MG63 (cell line): ENCODE measurements at places on chromosomes 5 and 9.

DNA sequence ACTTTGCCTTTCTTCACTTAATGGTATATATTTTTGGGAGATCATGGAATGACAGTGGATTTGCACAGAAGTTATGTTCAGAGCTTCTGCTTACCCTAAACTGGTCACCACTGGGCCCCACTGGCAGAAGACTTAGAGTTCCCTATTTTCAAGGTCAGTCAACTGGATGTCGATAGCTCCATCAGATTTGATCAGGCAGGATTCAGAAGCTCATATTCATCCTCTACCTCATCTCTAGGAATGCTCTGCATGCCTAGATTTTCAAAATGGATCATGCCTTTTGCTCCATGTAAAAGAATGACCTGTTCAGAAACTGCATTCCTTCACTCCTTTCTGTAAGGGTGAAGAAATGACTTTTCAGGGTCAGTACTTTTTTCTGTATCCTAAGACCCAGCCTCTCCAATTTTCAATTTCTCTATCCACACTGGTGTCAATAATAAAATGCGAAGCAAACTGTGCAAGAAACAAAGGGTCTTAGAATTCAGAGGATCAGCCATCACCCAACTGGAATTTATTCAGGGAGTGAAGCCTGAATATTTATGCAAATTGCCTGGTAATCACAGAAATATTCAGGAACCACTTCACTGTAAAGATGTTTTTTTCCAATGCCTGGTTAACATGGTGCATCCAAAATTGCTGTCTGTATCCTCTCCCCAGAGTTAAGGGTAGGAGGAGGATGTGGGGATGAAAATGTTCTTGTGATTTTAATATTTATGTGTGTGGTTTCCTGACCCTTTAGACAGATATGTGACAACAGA, 125.4 kb downstream of the DOCK2 start:
- no peak for DNase-seq

DNA sequence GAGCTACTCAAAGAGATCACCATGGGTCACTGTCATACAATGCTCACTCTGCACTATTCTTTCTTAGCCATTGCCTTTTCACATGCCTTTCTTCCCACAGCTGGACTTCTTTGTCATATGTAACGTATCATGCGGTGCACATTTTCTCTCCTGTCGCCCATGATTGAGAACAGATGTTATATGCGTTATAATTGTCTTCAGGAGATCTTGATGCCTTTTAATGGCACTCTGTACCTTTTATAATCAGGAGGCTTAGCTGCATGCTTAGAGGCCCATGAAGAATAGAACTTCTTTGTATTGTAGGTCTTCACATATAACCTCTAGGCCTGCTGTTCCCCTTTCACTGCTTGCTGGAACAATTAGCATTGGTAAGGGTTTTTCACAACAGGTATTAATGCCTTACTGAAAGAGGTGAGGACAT, 436.1 kb downstream of the CDH10 start:
- no peak for DNase-seq

GRCh38 chr5:118440496-118440895, 547.9 kb downstream of the DTWD2 start:
- DNase-seq, result no peak

DNA sequence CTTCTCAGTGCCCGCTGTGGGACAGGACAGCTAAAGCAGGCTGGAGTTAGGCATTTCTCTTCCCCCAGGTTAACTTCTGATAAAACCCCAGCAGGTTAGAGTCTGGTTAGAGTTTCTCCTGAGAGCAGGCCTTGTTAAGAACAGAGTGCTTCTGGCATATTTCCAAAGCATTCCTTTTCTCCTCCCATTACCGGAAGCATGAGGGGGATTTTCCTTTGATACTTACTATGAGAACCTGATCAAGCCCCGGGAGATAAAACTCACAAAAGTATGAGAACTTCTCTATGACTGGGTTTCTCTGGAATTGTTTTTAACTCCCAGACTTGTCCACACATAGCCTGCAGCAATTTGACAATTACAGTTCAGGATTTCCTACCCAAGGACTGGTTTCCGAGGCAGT, 77.4 kb upstream of the MAST4 start:
- DNase-seq, result no peak

- DNase-seq, result no peak
Measured at GRCh38 chr5:82679660-82680059, 397.5 kb downstream of the TMEM167A start.

GRCh38 chr5:72612810-72613209, 105.6 kb upstream of the ZNF366 start:
- no peak for DNase-seq

- DNase-seq, result peak; percentile 51
Measured at GRCh38 chr5:32506201-32506661, 61.7 kb upstream of the ZFR start.

GRCh38 chr9:36007316-36007708, 29.4 kb upstream of the RECK start:
- no peak for DNase-seq

- DNase-seq, result no peak
Measured at GRCh38 chr5:172881691-172882370, 47.8 kb downstream of the ERGIC1 start.

GRCh38 chr5:139644001-139644456, 4.1 kb upstream of the CXXC5 start:
- no peak for DNase-seq

DNA sequence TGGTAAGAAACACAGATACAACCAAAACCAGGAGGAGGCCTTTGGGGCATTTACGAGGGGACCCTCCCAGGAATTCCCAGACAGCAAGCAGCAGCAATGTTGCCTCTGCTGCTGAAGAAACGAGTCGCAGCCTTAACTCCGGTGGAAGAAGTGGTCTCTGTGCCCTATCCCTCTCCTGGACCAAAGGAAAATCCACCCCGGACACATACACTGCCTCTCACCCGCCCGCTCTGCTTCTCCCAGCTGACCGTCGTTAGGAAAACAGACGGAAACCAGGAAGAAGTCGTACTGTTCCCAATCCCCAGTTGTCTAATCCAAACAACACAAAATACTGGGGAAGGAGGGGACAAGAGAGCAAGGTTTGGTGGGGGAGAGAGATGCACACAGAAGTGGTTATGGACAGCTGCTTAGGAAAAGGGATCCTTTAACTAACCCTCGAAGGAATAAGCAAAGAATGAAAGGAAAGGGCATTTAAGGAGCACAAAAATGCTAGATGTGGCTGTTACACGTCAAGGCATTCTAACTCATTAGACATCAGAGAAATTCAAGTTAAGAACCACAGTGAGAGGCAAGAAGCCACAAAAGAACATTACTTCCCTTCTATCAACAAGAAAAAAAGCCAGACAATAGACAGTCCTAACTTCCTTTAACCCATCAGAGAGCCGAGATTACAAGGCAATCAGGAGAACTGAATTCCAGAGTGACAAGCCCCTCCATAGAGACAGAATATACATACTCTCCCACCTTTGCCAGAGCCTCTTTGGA, 71.9 kb downstream of the ACTL7B start:
- no peak for DNase-seq

GRCh38 chr9:127706836-127707241, at the start of gene CFAP157:
CFAP157 (plus strand) TSS chr9:127706988; CDS start chr9:127707032, 44 bp downstream.
- no peak for DNase-seq

DNA sequence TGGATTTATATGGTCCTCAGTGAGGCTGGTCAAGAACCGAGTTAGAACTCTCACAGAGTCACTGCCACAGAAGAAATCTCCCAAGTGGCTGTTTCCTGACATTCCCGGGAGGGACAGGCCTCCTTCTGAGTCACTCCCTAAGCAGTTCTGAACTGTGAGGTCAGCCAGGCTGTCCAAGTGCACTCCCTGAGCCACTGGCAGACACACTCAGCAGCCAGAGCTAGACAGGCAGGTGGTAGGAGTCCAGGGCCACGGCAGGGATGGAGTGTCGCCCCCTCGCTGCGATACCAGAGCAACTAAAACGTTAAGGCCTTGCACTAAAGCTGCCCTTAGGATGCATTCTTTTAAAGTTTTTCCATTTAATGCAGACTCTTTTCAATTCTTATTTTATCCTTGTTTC, 3.4 kb downstream of the IL4 start:
- peak; percentile 98 for DNase-seq

- DNase-seq, result no peak
Measured at GRCh38 chr9:113945784-113946183, 69.7 kb downstream of the ZNF618 start.

- DNase-seq, result no peak
Measured at GRCh38 chr5:140112685-140113179, 1.2 kb upstream of the PURA start.

DNA sequence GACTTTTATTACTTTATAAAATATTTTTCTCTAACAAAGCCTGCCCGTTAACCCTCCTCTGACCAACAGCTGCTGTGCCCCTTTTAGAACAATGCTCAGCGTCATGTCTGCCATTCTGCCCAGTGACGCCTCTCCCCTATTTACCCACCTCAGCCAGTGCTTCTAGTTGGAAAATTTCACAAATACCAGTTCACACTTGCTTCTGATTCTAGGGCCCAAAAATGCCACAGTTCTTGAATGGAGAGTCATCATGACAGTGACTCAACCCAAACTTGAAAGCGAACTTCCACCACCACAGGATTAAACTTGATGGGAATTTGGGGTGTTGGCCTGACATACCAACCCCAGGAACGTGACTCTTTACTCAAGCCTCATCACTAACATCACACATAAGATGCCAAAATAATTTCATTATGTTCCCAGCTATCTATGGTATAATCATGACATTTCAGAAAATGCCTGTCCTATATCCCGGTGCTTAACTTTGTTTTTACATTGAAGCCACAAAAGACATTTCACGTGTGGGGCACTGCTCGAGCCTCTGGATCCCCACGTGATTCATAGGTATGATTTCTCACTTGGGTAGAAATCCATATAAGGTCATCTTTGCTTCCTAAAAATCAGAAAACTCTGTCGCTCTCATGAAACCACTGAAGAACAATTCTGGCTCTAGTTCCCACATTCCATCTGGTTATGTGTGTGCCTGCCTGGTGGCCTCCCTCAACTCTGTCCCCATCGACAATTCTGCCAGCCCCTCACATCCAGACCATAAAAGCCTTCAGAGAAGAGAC, 220.9 kb downstream of the ACTL7B start:
- peak; percentile 51 for DNase-seq

GRCh38 chr5:23996525-23996924, 489.1 kb downstream of the PRDM9 start:
- no peak for DNase-seq

- no peak for DNase-seq
Measured at GRCh38 chr9:82938426-82939218, 124.3 kb downstream of the RASEF start.

- DNase-seq, result no peak
Measured at GRCh38 chr5:2355859-2356258, 395.6 kb downstream of the IRX2 start.

DNA sequence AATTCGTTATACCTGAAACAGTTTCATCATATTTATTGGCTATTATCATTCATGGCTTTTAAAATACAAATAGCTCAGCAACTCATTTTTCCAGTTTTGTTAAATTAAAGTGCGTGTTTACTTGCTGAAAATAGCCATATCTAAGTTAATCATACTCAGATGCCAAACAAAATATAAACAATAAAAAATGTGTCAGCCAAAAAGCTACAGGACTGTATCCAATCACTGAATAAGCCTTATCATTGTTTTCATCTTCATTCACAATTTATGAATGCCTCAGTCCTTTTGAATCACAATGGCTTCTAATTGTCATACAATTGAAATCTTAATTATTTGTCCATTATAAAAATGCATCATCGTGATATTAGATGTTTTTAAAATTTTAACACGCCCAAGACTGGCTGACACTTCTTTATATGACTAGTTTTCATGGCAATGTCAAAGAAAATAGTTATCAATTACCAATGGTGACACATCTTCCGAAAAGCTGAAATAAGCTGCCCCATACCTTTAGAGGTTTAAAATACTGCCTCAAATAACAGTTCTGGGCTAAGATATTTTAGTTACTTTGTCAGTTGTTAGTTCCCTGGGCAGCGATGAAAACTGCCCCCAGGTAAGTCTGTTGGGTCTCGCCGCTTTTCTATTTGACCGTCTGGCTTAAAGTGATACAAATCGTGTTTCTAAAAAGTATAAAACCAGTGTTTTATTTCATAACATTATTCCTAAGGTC, 1.8 kb downstream of the NFIB start:
- DNase-seq, result no peak

DNA sequence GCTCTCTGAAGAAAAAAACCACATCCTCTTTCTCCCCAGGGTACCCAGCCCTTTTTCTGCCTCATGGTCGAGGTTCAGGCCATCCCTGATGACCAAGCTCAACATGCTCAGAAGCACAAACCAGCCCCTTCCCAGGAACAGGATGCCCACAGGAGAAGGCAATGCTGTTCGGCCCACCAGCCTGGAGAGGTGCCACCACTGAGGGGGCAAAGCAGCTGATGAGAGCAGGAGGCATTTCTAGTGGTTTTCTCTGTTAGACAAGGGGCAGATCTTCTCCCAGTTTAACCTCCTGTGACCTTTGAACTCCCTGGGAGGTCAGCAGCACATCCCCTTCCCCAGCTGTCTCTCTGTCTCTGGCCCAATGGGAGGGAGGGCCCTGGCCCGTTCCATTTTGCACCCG, 73.0 kb downstream of the PAX5 start:
- no peak for DNase-seq

GRCh38 chr5:1064383-1065142, 47.3 kb downstream of the SLC12A7 start:
- DNase-seq, result no peak
